ENCODE measurements at places on chromosomes 1 and 21.

GRCh38 chr1:205422993-205423642 lies 1.3 kb upstream of the LEMD1 start:
- no peak for DNase-seq

DNA sequence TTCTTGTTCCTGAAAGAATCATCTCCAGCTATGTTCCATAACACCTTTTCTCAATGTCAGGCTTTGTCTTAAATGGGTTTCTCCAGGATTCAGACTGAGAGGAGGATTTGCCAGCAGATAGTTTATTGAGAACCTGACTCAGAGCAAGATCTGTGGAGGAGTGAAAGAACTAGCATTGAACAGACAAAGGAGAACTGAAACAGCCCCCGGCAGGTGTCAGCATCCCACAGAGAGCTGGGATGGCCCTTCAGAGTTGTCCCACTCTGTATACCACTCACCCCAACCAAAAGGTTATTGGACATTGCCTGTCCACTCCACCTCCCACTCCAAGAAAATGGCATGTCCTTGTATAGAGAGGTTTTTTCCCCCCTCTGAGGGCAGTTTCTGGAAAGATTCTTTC lies 270.7 kb downstream of the PAPPA2 start:
- no peak for DNase-seq

DNA sequence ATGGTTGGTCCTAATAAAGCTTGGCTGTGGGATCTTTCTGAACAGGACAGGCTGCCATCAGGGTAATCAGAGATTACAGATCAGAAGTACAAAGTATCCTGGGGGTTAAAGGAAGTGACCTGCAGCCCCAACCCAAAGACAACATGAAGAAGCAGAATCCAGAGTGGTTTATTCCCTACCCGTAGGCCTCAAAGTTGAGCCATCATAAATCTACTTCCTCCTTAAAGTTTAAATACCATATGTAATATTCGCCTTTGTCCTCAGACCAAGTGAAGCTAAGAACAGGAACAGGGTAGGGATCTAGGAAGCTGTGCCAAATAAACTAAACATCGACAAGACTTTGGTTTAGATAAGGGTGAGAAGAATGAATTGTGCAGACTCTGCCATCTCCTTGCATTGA lies 15.9 kb upstream of the DHX9 start:
- no peak for DNase-seq

DNA sequence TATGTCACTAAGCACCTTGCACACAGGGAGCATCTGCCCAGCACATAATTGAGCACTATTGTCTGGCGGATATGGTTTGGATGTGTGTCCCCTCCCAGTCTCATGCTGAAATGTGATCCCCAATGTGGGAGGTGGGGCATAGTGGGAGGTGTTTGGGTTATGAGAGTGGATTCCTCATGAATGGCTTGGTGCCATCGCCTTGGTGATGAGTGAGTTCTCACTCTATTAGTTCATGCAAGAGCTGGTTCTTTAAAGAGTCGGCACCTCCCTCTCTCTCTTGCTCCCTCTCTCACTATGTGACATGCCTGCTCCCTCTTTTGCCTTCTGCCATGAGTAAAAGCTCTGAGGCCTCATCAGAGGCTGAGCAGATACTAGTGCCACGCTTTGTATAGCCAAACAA lies 9.5 kb downstream of the CTSK start:
- DNase-seq, result no peak

DNA sequence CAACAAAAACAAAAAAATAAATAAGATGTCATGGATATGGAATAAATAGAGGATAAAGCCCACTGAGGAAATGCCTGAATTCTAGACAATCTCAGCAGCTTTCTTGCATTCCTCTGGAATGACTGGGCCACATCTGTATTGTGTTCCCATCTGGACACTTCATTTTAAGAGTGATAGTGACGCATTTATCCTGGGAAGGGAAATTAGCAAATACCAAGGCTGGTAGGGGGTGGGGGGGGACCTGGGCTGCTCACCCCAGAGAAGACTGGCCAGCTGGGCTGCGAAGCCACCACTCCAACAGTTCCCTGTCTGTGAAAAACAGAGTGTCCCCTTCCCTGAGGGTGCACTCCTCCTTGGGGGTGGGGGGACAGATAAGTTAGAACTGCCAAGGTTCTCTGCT lies 106.3 kb downstream of the HIVEP3 start:
- DNase-seq, result no peak

- DNase-seq, result no peak
These were observed 47.4 kb upstream of the DOCK7 start for GRCh38 chr1:62735491-62736171.
